MCF 10A (cell line): ENCODE measurements at places on chromosomes 5 and 9. TPM values are rescaled to one million over a fixed set of nuclear protein-coding genes. Genes with fewer than 3 reads are reported as not detected.

PCDHGC5 gene
- 0.61 and 0.69 TPM in 2 replicates for total RNA-seq

OSMR gene
- total RNA-seq, result 86.1 and 89.1 TPM in 2 replicates

TERT gene
- 0.16 TPM in 1 of 2 replicates, not detected in the other for total RNA-seq

MSX2 gene
- total RNA-seq, result 4.8 and 5.6 TPM in 2 replicates

ANKRD34B gene
- total RNA-seq, result not detected in 2 replicates

SHOC1 gene
- total RNA-seq, result 0.09 and 0.15 TPM in 2 replicates

DNA sequence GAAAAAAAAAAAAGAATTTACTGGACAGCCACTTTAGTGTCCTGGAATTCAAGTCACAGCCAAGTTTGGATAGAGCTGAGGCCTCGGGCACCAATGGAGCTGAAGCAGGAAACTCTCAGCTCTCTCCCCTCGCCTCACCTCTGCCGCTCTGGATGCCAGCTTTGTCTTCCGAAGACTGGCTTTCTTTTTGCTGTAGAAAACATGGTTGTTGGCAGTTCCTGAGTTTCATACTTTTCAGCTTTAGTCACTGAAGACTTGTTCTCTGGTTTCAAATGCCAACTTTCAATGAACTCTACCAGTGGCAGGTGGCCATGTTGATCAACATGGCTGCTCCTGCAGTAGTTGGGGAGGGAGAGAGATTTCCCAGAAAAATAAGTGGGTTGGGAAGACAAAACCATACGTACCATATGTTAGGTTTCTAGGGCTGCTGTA lies 142.2 kb downstream of the SNX18 start:
- H3K27me3 ChIP-seq, result no peaks in the 10 kb centered on the region
- H3K4me1 ChIP-seq, result peaks cover 13% of the 10 kb centered on the region
- H3K27ac ChIP-seq, result no peak overlapping the region
- no peaks in the 10 kb centered on the region for H3K36me3 ChIP-seq

- H3K4me1 ChIP-seq, result peaks cover 49% of the 10 kb centered on the region
- H3K27ac ChIP-seq, result peak overlapping the region; percentile 99
- DNase-seq, result no peak
- H3K4me3 ChIP-seq, result peak overlapping the region; percentile 99
- H3K36me3 ChIP-seq, result peaks cover 91% of the 10 kb centered on the region
These were observed 3.4 kb downstream of the NPM1 start for GRCh38 chr5:171390883-171391677.

DNA sequence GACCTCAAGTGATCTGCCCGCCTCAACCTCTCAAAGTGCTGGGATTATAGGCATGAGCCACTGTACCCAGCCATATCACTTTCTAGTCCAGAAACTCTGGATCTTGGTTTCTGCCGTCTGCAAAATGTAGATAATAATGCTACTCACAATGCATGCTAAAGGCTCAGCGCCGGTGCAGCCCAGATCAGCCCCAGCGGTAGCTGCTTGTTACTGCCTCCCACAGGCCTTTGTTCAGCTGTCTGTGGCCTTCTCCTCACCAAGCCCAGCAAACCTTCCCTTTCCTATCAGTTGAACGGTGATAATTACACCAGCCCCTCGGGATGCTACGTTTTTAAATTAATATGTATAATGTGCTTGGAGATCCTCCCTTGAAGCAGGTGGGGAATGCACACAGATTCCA lies 26.2 kb upstream of the MSX2 start:
- no peak for DNase-seq
- peaks cover 7% of the 10 kb centered on the region for H3K4me1 ChIP-seq
- H3K27ac ChIP-seq, result no peak overlapping the region
- no peaks in the 10 kb centered on the region for H3K27me3 ChIP-seq
- no peaks in the 10 kb centered on the region for H3K36me3 ChIP-seq
- no peak overlapping the region for H3K4me3 ChIP-seq

- no peaks in the 10 kb centered on the region for H3K27me3 ChIP-seq
- no peak for DNase-seq
- H3K4me3 ChIP-seq, result no peak overlapping the region
- no peaks in the 10 kb centered on the region for H3K4me1 ChIP-seq
- H3K27ac ChIP-seq, result no peak overlapping the region
- peaks cover 20% of the 10 kb centered on the region for H3K36me3 ChIP-seq
These were observed 68.8 kb downstream of the ZNF608 start for GRCh38 chr5:124677374-124678351.

DNA sequence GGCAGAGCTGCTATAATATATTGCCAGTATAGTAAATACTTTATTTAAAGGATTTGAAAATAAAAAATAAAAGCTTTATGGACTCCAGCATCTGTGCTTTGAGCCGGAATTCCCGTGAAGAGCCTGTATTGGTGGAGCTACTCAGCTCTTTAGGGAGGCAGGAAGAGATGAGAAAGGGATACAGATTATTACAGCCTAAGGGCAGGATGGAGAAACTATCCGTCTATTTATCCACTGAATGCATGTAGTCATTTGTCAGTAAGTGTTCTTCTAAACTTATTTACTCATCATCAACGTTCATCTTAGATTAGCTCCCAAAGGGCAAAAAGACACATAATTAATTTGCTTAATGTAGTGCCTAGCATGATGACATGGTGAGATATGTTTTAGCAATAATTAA lies 48.4 kb downstream of the SLC1A1 start:
- H3K27ac ChIP-seq, result no peak overlapping the region
- no peaks in the 10 kb centered on the region for H3K36me3 ChIP-seq
- H3K4me1 ChIP-seq, result no peaks in the 10 kb centered on the region

GRCh38 chr5:59027145-59027907 lies 444.5 kb downstream of the RAB3C start:
- peaks cover 12% of the 10 kb centered on the region for H3K4me1 ChIP-seq
- peaks cover 32% of the 10 kb centered on the region for H3K36me3 ChIP-seq
- no peaks in the 10 kb centered on the region for H3K27me3 ChIP-seq

GRCh38 chr5:168030912-168031311 lies 260.5 kb upstream of the WWC1 start:
- no peak for DNase-seq
- no peak overlapping the region for H3K27ac ChIP-seq
- no peaks in the 10 kb centered on the region for H3K36me3 ChIP-seq
- no peak overlapping the region for H3K4me3 ChIP-seq
- H3K27me3 ChIP-seq, result peaks cover 16% of the 10 kb centered on the region

- peaks cover 44% of the 10 kb centered on the region for H3K27me3 ChIP-seq
- H3K4me1 ChIP-seq, result no peaks in the 10 kb centered on the region
- H3K4me3 ChIP-seq, result no peak overlapping the region
- H3K27ac ChIP-seq, result no peak overlapping the region
- H3K36me3 ChIP-seq, result no peaks in the 10 kb centered on the region
These were observed 7.1 kb downstream of the FLT4 start for GRCh38 chr5:180642181-180642775.

GRCh38 chr9:76370396-76371023 lies 23.7 kb downstream of the RFK start:
- H3K4me1 ChIP-seq, result peaks cover 25% of the 10 kb centered on the region
- no peaks in the 10 kb centered on the region for H3K27me3 ChIP-seq
- H3K36me3 ChIP-seq, result no peaks in the 10 kb centered on the region
- no peak overlapping the region for H3K4me3 ChIP-seq

- no peaks in the 10 kb centered on the region for H3K4me1 ChIP-seq
- H3K4me3 ChIP-seq, result no peak overlapping the region
- H3K27me3 ChIP-seq, result no peaks in the 10 kb centered on the region
- no peak overlapping the region for H3K27ac ChIP-seq
- H3K36me3 ChIP-seq, result no peaks in the 10 kb centered on the region
- DNase-seq, result no peak
These were observed 37.3 kb downstream of the INSYN2B start for GRCh38 chr5:169943026-169943425.

GRCh38 chr5:173627860-173628392 lies 11.5 kb upstream of the BOD1 start:
- no peak overlapping the region for H3K4me3 ChIP-seq
- no peak overlapping the region for H3K27ac ChIP-seq
- DNase-seq, result no peak
- H3K4me1 ChIP-seq, result peaks cover 13% of the 10 kb centered on the region

DNA sequence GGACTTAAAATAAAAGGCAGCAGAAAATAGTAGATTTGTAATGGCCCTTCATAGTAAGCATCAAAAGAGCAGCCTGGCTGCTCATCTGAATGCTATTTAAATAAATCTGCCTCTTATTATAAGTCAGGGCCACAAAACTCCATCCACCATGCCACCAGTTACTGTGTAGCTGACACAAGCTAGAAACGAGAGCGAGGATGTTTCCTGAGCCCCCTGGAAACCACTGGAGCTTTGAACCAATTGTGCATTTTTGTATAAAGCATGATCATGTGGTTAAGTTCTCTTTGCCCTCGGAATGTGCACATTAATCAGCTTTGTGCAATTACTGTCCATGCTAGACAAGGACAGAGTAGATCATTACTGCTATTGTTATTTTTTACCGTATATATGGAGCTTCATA lies 17.4 kb downstream of the SLC24A2 start:
- no peak overlapping the region for H3K4me3 ChIP-seq
- H3K27me3 ChIP-seq, result peaks cover 27% of the 10 kb centered on the region
- DNase-seq, result no peak
- no peaks in the 10 kb centered on the region for H3K36me3 ChIP-seq

- H3K27me3 ChIP-seq, result no peaks in the 10 kb centered on the region
- DNase-seq, result no peak
- H3K36me3 ChIP-seq, result peaks cover 69% of the 10 kb centered on the region
These were observed 6.0 kb upstream of the RBM22 start for GRCh38 chr5:150706776-150707390.

DNA sequence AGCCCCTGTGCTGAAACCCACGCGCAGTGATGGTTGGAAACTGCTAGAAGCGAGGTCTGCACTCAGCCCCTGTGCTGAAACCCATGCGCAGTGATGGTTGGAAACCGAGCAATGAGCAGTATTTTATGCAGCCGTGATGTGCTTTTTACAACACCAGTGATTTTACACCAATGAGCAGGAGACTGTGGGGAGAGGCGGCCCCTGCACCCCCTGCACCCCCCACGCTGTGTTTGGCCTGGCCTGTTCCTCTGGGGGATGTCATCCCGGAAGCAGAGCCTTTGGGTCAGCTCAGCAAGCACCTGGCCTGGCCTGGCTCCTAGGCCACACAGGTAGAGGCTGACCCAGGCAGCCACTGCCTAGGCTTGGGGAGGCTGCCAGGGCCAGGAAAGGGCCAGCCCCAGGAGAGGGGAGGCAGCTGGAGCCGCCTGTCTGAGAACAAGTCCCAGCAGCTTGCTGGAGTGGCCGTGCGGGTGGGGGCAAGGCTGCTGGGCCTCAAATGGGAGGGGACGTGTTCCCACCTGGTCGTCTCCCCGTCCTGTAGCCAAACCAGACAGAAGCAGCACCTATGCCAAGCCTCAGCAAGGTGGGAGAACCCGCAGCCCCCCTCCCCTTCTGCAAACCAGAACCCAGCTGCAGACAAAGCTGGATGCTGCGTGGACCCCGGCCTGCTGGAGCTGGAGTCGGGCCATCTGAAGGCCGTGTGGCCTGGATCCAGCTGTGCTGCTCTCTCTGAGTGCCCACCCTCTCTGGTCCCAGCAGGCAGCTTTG lies 46.8 kb downstream of the DBH start:
- H3K27me3 ChIP-seq, result peaks cover 37% of the 10 kb centered on the region
- H3K4me1 ChIP-seq, result no peaks in the 10 kb centered on the region
- DNase-seq, result no peak
- H3K4me3 ChIP-seq, result no peak overlapping the region

DNA sequence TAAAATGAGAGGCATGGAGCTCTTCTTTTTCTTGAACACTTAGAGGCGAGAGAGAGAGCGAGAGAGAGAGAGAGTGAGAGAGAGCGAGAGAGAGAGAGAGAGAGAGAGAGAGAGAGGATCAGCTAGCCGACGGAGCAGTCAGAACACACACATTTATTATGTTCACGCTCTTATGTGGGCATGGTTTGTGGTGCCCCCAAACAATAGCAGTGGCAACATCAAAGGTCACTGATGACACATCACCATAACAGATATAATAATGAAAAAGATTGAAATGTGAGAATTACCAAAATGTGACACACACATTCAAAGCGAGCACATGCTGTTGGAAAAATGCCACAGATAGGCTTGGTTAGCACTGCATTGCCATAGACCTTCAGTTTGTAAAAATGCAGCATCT lies 116.1 kb downstream of the KDM4C start:
- no peaks in the 10 kb centered on the region for H3K27me3 ChIP-seq
- DNase-seq, result no peak
- no peak overlapping the region for H3K4me3 ChIP-seq
- H3K36me3 ChIP-seq, result peaks cover 6% of the 10 kb centered on the region

- no peak overlapping the region for H3K4me3 ChIP-seq
- H3K36me3 ChIP-seq, result peaks cover 77% of the 10 kb centered on the region
- no peak for DNase-seq
- peaks cover 22% of the 10 kb centered on the region for H3K4me1 ChIP-seq
- H3K27me3 ChIP-seq, result no peaks in the 10 kb centered on the region
These were observed 10.2 kb downstream of the EXOC3 start for GRCh38 chr5:452978-453710.

- no peaks in the 10 kb centered on the region for H3K27me3 ChIP-seq
- H3K27ac ChIP-seq, result no peak overlapping the region
- H3K4me1 ChIP-seq, result peaks cover 15% of the 10 kb centered on the region
- H3K4me3 ChIP-seq, result no peak overlapping the region
- H3K36me3 ChIP-seq, result no peaks in the 10 kb centered on the region
These were observed 39.1 kb downstream of the RETREG1 start for GRCh38 chr5:16577677-16578076.

DNA sequence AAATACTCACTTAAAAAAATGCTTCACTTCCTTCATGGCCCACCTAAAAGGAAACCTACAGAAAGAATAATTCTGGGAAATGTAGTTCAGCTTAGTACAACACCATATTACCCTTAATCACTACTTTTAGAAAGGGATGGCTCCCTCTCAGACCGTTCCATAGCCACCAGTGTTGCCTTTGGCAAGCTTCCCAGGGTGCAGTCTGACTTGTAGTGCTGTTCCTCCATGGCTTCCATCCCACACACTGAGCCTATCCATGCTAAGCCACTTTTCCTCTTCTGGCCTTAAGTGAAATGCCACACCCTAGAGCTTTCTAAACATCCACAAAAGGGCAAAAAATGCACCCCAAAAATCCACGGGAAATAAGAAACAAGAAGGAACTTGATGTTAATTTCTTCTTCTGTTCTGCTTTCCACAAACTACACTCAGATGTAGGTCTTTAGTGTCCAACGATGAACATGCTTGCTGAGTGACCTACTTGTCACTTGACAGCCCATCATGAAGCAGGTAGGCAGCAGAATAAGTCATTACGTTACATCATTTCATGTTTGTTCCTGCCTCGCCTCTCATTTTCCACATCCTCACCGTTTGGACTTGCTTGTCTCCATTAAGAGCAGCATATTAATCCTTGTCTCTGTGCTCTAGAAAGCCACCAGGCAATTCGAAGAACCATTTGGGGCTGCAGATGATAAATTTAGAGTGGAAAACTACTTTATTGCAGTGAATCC lies 391.1 kb upstream of the GRAMD2B start:
- H3K27ac ChIP-seq, result no peak overlapping the region
- no peaks in the 10 kb centered on the region for H3K36me3 ChIP-seq
- no peaks in the 10 kb centered on the region for H3K27me3 ChIP-seq
- peaks cover 11% of the 10 kb centered on the region for H3K4me1 ChIP-seq
- no peak overlapping the region for H3K4me3 ChIP-seq

DNA sequence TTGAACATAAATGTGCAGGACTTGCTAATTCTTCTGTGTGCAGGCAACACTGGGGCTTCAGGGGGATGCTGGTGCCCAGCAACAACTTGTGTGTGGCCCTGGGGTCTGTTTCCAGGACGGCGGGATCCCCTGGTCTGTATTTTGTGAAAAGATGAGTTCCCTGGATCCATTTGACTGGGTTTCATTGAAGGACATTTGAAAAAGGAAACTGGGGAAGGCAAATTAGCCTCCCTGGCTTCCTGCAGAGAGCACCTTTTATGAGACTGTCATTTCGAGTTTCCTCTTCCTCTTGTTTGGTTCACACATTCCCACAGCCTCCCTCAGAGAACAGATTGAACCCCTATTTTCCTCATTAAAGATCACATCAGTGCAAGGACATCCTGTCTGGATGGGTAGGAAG lies 63.1 kb downstream of the FOXI1 start:
- H3K4me3 ChIP-seq, result no peak overlapping the region
- no peak overlapping the region for H3K27ac ChIP-seq
- no peak for DNase-seq
- no peaks in the 10 kb centered on the region for H3K27me3 ChIP-seq

- peak; percentile 51 for DNase-seq
- H3K4me1 ChIP-seq, result peaks cover 18% of the 10 kb centered on the region
These were observed 564.3 kb upstream of the ZNF608 start for GRCh38 chr5:125310749-125311148.
